Activated T-helper 17 cell treated with anti-CD3 and anti-CD28 coated beads, Interleukin-2, amount 50 U/mL, for 72 hours (primary cell): ENCODE measurements at places on chromosomes 6 and 20. TPM values are rescaled to one million over a fixed set of nuclear protein-coding genes. Genes with fewer than 3 reads are reported as not detected.

- H3K36me3 ChIP-seq, result peaks cover 43% of the 10 kb centered on the region
- no peak overlapping the region for H3K4me3 ChIP-seq
- no peaks in the 10 kb centered on the region for H3K27me3 ChIP-seq
- H3K27ac ChIP-seq, result no peak overlapping the region
- H3K4me1 ChIP-seq, result peaks cover under 1% of the 10 kb centered on the region
- ATAC-seq, result no peak
Observed at GRCh38 chr20:21230686-21231085, 72.4 kb upstream of the XRN2 start.

The MDC1 gene
- 82.1 TPM for total RNA-seq

The KCNK5 gene
- 6.1 TPM for total RNA-seq

DNA sequence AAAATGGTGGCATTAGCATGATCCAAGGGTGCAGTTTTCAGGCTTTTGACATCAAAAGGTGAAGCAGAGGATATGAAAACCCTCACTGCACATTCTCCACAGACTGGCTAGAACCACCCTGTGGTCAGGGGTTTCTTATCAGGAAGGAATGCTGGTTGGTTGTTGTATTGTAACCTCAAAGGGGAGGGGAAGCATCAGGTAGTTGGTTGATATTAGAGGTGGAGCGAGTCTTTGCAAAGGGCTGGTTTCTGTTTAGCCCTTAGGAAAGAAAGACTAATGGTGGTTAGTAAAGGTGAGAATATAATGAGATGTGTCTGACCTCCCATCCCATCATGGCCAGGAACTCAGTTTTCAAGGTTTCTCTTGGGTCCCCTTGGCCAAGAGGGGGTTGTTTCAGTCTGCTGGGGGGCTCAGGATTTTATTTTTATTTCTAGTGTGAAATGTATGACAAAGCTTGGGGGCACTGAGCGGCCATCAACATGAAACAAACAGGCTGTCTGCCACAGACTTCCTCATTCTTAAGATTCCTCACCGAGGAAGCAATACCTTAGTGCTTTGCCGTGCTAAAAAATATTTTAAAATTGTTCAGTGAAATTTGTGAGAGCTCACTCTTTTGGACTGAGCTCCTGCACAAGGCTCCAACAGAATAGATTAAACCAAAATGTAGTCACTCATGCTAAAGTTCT, 47.5 kb upstream of the PROKR2 start:
- H3K4me3 ChIP-seq, result no peak overlapping the region
- no peaks in the 10 kb centered on the region for H3K4me1 ChIP-seq
- peaks cover 21% of the 10 kb centered on the region for H3K27me3 ChIP-seq
- no peak overlapping the region for H3K27ac ChIP-seq

DNA sequence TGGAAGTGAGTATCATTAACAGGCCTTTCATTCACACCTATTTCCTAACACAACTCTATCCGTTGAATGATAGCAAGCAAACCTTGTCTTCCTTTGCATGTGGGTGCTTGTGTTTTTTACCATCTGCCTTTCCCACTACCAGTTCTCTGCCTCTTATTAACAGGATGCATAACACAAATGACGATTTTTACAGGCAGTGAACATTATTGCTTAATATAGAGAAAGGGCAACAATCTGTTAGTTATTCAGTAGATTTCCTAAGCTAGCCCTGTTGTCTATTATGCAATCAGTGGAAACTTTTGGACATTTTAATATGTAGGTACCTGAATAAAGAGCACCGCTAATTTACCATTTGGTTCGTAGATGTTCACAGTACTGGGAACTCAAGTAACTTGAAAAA, 348.8 kb upstream of the PLCB4 start:
- H3K27me3 ChIP-seq, result no peaks in the 10 kb centered on the region
- H3K27ac ChIP-seq, result no peak overlapping the region
- ATAC-seq, result no peak
- no peak overlapping the region for H3K4me3 ChIP-seq

- H3K4me3 ChIP-seq, result no peak overlapping the region
- H3K27ac ChIP-seq, result no peak overlapping the region
- H3K4me1 ChIP-seq, result no peaks in the 10 kb centered on the region
- no peaks in the 10 kb centered on the region for H3K36me3 ChIP-seq
- no peak for ATAC-seq
Observed at GRCh38 chr6:114064862-114065261, 93.9 kb upstream of the HDAC2 start.

GRCh38 chr6:159483259-159483658, 209.8 kb downstream of the SOD2 start:
- H3K36me3 ChIP-seq, result no peaks in the 10 kb centered on the region
- H3K4me1 ChIP-seq, result no peaks in the 10 kb centered on the region
- peaks cover 31% of the 10 kb centered on the region for H3K27me3 ChIP-seq
- no peak overlapping the region for H3K4me3 ChIP-seq

DNA sequence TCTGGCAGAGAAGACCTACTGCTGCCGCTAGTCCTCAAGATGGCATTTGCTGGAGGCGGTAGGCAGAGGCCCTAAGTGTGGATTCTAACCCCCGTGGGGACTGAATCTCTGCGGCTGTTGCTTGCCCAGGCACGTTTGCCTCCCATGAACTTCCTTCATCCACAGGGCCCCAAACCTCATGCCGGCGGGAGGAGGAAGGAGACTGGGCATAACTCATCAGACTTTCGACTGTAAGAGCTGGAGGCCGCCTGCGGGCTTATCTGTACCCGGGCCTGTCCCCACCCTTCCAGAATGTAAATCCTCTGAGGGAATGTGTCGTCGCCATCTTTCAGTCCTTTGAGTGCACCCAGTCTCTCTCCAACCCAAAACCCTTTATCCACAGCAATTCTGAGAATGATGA, 990 bp downstream of the ZFP57 start:
- H3K27ac ChIP-seq, result no peak overlapping the region
- H3K4me3 ChIP-seq, result peak overlapping the region; percentile 63
- peaks cover 5% of the 10 kb centered on the region for H3K4me1 ChIP-seq
- ATAC-seq, result peak; percentile 42
- H3K27me3 ChIP-seq, result no peaks in the 10 kb centered on the region

- H3K27me3 ChIP-seq, result no peaks in the 10 kb centered on the region
- peaks cover 6% of the 10 kb centered on the region for H3K4me1 ChIP-seq
- H3K27ac ChIP-seq, result peak overlapping the region; percentile 78
- peak overlapping the region; percentile 72 for H3K4me3 ChIP-seq
Observed at GRCh38 chr6:17714879-17715851, 8.4 kb upstream of the NUP153 start.

The PCED1A gene
- 15.0 TPM for total RNA-seq

DNA sequence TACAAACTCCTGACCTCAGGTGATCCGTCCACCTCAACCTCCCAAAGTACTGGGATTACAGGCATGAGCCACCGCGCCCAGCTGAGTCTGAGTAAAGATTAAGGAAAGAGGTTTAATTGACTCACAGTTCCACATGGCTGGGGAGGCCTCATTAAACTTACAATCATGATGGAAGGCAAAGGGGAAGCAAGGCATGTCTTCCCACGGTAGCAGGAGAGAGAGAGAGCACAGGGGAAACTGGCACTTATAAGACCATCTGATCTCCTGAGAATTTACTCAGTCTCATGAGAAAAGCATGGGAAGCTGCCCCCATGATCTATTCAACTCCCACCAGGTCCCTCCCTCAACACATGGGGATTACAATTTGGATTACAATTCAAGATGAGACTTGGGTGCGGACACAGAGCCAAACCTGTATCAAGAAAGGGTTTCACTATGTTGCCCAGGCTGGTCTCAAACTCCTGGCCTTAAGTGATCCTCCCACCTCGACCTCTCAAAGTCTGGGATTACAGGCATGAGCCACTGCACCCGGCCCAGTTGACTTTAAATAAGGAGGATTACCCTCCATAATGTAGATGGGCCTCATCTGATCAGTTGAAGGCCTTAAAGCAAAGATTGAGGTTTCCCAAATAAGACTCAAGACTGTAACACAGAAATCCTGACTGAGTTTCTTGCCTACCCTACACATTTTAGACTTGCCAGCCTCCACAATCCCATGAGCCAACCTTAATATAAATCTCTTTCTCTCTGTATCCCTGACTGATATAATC, 13.1 kb upstream of the PEX7 start:
- H3K36me3 ChIP-seq, result no peaks in the 10 kb centered on the region
- no peak overlapping the region for H3K27ac ChIP-seq
- no peak overlapping the region for H3K4me3 ChIP-seq
- H3K27me3 ChIP-seq, result no peaks in the 10 kb centered on the region

The PHACTR1 gene
- 1.5 TPM for total RNA-seq

GRCh38 chr6:150898399-150899170, 33.1 kb downstream of the MTHFD1L start:
- no peak for ATAC-seq
- H3K27ac ChIP-seq, result no peak overlapping the region
- peaks cover 82% of the 10 kb centered on the region for H3K36me3 ChIP-seq
- no peak overlapping the region for H3K4me3 ChIP-seq

DNA sequence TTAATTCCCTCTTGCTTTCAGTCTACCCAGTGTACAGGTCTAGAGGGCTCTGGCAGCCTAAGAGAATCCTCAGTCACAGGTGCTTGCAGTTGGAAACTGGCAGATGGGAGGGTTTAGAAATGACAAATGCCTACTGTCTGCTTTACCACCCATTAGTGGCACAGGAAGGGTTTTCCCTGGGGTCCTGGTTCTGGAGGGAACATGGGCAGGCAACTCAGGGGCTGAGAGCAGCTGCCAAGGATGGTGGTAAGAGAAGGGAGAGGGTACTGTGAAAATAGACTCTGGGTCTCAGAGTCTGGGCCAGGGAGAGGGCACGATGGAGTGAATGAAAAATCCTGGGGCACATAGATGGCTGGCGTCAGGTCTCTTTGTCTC, 103.5 kb downstream of the TCP11 start:
- peak overlapping the region; percentile 20 for H3K27ac ChIP-seq
- H3K4me3 ChIP-seq, result no peak overlapping the region
- no peak for ATAC-seq
- no peaks in the 10 kb centered on the region for H3K4me1 ChIP-seq

DNA sequence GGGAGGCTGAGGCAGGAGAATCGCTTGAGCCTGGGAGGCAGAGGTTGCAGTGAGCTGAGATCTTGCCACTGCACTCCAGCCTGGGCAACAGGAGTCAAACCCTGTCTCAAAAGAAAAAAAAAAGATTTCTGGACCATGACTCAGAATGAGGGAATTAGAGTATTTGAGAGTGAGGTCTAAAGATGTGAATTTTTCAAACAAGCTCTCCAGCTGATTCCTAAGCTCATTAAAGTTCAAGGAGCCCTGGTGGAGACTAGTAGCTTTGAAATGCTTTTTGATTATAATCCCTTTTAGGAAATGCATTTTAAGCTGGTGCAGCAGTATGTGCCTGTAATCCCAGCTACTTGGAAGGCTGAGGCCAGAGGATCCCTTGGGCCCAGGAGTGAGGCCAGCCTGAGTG, 21.8 kb upstream of the SRF start:
- no peaks in the 10 kb centered on the region for H3K4me1 ChIP-seq
- no peak overlapping the region for H3K27ac ChIP-seq
- peaks cover 3% of the 10 kb centered on the region for H3K27me3 ChIP-seq
- no peak overlapping the region for H3K4me3 ChIP-seq

The CDH4 gene
- total RNA-seq, result 0.45 TPM

GRCh38 chr6:165308926-165309731, at the start of gene C6orf118:
Gene C6orf118, minus strand, starts transcription at chr6:165309605. Its CDS starts 19 bp downstream, at chr6:165309586.
- no peaks in the 10 kb centered on the region for H3K4me1 ChIP-seq
- H3K4me3 ChIP-seq, result peak within 1 kb of the TSS; percentile 42
- H3K36me3 ChIP-seq, result no peaks in the 10 kb centered on the region
- no peaks in the 10 kb centered on the region for H3K27me3 ChIP-seq

GRCh38 chr6:11722220-11722619, 56.4 kb downstream of the ADTRP start:
- H3K4me1 ChIP-seq, result peaks cover 39% of the 10 kb centered on the region
- peaks cover 99% of the 10 kb centered on the region for H3K36me3 ChIP-seq
- ATAC-seq, result peak; percentile 47
- H3K27ac ChIP-seq, result peak overlapping the region; percentile 86
- H3K27me3 ChIP-seq, result no peaks in the 10 kb centered on the region

DNA sequence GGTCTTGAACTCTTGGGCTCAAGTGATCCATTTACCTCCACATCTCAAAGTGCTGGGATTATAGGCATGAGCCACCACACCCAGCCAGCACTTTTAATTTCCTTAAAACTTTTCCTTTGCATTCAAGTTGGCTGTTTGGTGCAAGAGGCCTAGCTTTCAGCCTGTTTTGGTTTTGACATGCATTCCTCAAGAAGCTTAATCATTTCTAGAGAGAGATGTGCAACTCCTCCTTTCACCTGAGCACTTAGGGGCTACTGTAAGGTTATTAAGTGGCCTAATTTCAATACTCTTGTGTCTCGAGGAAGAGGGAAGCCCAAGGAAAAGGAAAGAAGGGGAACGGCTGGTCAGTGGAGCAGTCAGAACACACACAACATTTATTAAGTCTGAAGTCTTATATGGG, 13.8 kb upstream of the BLOC1S5 start:
- H3K27ac ChIP-seq, result no peak overlapping the region
- no peaks in the 10 kb centered on the region for H3K27me3 ChIP-seq
- H3K4me1 ChIP-seq, result peaks cover 5% of the 10 kb centered on the region
- H3K36me3 ChIP-seq, result peaks cover 50% of the 10 kb centered on the region
- ATAC-seq, result no peak

- ATAC-seq, result peak; percentile 48
- peak overlapping the region; percentile 95 for H3K4me3 ChIP-seq
- H3K36me3 ChIP-seq, result no peaks in the 10 kb centered on the region
- peaks cover 14% of the 10 kb centered on the region for H3K4me1 ChIP-seq
Observed at GRCh38 chr6:43246301-43247113, 3.2 kb downstream of the TTBK1 start.

The PSORS1C1 gene
- not detected for total RNA-seq

DNA sequence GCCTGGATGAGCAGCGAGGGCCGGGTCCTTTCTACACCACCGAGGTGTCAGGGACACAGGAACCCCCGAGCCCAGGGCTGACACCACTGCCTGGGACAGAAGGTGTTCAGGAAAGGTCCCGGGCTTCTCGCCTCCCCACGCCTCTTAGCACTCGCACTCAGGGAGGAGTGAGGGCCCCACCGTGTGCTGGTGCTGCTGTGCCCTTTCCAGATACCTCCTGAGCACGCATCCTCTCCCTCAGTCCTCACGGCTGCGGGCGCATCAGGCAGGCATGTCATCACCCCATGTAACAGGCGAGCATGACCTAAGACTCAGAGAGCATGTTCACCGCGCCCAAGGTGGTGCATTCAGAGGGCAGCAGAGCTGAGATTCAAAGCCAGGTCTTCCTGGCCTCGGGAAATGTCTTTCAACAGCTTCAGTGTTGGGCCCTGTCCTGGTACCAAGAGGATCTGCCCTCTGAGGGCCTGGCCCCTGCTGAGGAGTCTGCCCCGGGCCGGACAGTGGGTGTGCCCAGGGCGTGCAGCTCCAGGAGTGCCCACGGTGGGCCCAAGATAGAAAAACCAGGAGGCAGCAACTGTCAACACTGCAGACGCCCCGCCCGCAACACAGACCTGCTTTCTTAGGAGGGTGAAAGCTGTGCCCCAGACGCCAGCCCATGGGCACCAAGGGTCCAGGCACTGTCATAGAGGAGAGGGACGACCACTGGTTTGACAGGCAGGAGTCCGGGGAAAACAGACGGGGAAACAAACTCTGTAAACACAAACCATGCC, 29.2 kb downstream of the TGM2 start:
- no peaks in the 10 kb centered on the region for H3K27me3 ChIP-seq
- H3K4me3 ChIP-seq, result no peak overlapping the region
- H3K4me1 ChIP-seq, result peaks cover 5% of the 10 kb centered on the region

- H3K27me3 ChIP-seq, result no peaks in the 10 kb centered on the region
- ATAC-seq, result no peak
- no peak overlapping the region for H3K27ac ChIP-seq
- H3K4me3 ChIP-seq, result no peak overlapping the region
Observed at GRCh38 chr20:16273812-16274555, 299.3 kb downstream of the KIF16B start.

The EPB41L2 gene
- 31.0 TPM for total RNA-seq
